Activated CD4-positive, alpha-beta T cell treated with anti-CD3 and anti-CD28 coated beads, Interleukin-2, amount 10 ng/mL, durations not matched to agents 24 days and 14 days (primary cell): ENCODE measurements at places on chromosomes 7 and 10.

DNA sequence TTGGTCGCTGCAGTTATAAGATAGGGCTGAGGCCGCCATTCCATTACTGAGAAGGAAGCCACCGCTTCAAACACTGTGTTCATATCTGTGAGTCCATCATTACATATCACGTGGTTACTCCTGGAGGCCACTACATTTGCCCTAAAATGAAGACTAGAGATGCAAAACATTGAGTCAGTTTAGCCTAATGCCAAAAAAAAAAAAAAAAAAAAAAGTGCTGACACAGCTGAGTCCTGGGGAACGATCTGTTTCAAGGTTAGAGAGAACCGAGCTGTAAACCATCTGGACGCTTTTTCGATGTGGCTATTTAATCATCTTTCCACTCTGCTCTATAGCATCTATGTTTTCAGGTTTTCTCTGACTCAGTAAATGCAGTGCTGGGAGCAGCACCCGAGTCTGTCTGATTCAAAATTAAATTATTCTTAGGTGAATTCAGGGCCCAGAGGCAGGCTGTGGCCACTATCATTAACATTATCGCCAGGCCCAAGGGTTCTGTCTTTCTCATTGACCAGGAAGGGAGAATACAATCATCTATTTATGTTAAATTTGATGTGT lies 449.1 kb downstream of the PAXIP1 start:
- no peaks in the 10 kb centered on the region for H3K4me1 ChIP-seq
- H3K27ac ChIP-seq = no peak overlapping the region
- H3K4me3 ChIP-seq = no peak overlapping the region
- no peak for DNase-seq
- no peaks in the 10 kb centered on the region for H3K27me3 ChIP-seq
- H3K36me3 ChIP-seq = no peaks in the 10 kb centered on the region

DNA sequence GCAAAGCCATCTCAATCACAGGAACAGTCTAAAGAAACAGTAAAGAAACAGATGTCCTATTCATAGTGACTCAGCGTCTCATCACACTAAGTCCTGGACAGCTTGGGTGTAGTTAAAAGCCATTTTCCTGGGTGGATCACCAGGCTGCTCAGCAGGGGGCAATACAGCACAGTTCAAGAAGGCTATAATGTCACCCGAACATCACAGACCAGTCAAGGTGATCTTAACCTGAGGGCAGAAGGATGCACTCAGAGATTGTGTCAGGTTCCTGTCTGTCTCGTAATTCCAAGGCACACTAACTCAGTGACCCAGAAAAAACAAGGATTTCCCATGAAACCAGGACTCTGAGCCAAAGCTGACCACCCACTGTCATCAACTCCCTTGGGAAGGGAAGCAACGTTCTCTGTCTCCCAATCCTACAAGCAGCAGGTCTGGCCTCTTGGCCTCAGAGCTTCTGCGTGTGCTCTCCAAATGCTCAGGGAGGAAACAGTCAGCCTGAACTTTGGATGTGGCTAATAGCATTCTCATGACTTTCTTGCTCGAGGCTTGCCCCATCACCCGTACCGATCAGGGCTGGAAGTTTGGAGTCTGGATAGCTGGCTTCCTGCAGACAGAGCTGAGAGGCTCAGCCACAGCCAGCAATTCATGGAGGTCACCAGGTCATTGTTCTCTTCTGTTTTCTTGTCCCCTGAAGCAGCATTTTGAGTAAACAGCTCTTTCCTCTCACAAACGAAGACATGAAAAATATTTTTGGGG lies 90.4 kb upstream of the FAM171A1 start:
- H3K27me3 ChIP-seq = peaks cover 10% of the 10 kb centered on the region
- H3K36me3 ChIP-seq = no peaks in the 10 kb centered on the region
- H3K4me3 ChIP-seq = no peak overlapping the region
- no peak for DNase-seq

- H3K36me3 ChIP-seq = no peaks in the 10 kb centered on the region
- no peak overlapping the region for H3K4me3 ChIP-seq
- H3K4me1 ChIP-seq = no peaks in the 10 kb centered on the region
- no peak overlapping the region for H3K27ac ChIP-seq
- H3K27me3 ChIP-seq = no peaks in the 10 kb centered on the region
These were observed 80.8 kb upstream of the SH2B2 start for GRCh38 chr7:102205915-102206314.

DNA sequence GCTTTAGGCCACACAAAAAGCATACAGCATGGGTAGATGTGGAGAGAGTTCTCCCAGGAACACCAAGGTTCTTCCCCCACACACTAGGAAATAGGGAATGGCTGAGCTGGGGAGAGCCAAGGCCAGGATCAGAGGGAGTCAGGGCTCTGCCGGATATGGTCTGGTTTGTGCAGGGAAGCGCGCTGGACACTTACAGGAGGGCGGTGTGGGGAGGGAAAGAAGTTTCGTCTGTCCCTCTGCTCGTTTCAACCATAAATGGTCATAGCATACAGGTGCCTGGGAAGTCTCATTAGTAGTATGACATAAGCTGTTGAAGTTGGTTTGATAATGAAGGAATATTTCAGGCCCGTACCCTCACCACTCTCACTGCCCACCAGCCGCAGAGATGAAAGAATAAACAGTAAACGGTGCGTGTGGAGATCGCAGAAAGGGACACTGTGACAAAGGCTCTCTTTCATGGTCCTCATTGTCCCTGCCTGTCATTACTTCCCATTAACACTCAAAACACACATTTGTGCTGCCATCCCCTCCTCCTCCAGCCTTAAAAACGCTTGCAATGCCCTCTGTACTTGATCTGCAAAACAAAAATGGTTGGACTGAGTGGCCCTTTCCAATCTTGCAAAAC lies 207.2 kb downstream of the CELF2 start:
- peak overlapping the region; percentile 7 for H3K4me3 ChIP-seq
- no peak for DNase-seq
- peaks cover 66% of the 10 kb centered on the region for H3K36me3 ChIP-seq
- H3K27me3 ChIP-seq = no peaks in the 10 kb centered on the region

DNA sequence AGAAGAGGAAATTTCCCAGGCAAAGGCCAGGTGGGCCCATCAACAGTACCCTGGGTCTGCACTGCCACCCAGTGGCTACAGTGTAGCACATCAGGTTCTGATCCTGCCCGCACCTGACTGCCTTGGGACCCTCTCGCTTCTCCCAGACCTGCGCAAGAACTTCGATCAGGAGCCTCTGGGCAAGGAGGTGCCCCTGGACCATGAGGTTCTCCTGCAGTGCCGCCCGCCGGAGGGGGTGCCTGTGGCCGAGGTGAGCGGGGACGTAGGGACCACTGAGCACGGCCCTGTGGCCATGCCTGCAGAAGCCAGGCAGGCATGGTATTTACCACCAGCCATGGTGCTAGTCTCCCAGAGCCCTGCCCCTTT lies 33.9 kb upstream of the SLC29A3 start:
- peak; percentile 70 for DNase-seq
- no peaks in the 10 kb centered on the region for H3K27me3 ChIP-seq
- no peak overlapping the region for H3K4me3 ChIP-seq
- no peaks in the 10 kb centered on the region for H3K36me3 ChIP-seq
